Activated CD4-positive, alpha-beta T cell treated with anti-CD3 and anti-CD28 coated beads, Interleukin-2, amount 50 U/mL, for 1 hour (primary cell): ENCODE measurements at places on chromosomes 13 and 19.

DNA sequence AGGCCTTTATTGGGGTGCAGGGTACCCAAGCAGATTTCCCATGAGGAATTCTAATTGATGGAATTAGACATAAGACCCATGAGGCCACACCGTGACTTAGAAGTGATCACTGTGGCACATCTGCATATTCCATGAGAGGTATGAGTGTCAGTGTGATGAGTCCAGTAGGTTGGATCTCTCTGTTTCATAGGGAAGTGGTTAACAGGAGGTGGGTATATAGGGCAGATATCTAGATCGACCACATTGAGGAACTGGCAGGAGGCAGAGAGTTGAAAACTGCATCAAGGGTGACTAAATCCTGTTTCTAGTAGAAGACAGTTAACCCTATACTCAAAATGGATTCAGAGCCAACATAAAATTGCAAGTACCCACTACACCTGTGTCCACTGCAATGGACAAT, 68.6 kb upstream of the MIR17HG start:
- no peak for DNase-seq

DNA sequence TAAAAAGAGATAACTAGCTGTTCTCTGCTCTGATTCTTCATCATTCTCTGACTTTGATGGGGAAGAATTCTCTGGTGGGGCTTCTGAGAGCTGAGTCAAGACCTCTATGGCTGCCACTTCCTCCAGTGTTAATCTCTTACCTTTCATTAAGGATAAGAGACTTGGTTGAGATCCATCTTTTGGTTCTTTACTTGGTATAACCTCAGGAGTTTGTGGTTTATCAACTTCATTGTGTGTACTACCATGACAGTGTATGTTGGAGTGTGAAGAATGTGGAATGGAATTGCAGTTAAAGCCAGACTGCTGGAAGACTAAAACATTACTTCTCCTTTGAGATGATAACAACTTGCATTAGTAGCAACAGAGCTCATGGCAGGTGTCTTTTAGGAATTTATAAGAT, 222.0 kb downstream of the SLITRK5 start:
- DNase-seq: no peak

DNA sequence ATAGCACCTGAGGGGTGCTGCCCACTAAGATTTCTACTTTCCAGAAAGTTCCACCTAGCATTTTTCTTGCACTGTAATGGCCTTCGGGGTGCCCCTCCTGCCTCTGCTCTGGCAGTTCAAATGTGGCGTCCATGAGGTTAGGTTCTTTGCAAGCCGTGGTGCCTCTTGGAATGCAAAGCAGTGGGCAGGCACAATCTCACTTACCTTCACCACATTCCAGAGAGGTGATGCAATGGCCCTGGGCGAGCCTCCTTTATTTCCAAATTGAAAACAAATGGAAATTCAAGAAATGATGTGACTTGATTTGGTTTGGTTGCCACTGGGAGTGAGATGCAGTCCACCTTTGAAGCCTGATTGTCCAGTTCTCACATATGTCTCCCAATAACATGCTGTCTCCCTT, 46.9 kb downstream of the FGF9 start:
- no peak for DNase-seq

DNA sequence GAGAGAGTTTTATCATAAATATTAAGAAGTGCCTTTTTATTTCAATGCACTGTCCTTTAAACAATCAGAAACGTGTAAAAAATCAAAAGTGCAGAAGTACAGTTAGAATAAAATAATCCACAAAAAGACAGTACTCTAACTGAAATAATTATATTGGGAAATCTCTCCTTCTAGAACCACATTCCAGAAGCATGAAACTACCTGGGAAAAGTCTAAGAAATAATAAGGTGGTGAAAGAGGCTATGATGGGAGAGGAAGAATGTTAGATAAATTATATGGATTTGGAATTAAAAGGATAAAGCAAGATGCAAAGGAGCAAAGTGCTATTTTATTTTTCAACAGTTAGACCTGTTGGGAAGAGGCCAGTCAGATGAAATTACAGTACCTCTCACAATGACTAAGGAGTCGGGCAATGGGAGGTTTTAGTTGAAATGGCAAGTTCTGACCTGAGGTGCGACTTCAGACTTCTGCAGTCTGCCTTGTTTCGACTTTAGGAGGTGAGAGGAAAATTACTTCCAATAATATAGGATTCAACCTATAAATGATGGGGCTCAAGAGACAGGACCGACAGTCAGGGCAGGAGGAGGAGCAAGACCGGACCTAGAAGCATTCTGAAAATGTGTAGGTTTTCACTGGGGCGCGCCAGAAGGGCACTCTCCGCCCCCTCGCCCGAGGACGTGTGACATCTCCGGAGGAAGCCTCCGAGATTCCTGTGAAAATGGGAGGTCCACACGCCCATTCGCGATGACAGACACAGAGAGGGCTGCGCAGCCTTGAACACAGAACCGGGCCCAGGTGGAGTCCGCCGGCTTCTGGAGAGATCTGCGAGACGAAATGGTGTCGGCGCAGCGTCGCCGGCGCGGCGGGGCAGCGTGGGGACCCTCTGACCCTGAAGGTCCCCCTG, 717 bp downstream of the SPRYD7 start:
- DNase-seq: peak; percentile 10

GRCh38 chr13:40337651-40338050, 328.8 kb downstream of the FOXO1 start:
- DNase-seq: no peak
